ENCODE measurements at places on chromosomes 16 and 17.

DNA sequence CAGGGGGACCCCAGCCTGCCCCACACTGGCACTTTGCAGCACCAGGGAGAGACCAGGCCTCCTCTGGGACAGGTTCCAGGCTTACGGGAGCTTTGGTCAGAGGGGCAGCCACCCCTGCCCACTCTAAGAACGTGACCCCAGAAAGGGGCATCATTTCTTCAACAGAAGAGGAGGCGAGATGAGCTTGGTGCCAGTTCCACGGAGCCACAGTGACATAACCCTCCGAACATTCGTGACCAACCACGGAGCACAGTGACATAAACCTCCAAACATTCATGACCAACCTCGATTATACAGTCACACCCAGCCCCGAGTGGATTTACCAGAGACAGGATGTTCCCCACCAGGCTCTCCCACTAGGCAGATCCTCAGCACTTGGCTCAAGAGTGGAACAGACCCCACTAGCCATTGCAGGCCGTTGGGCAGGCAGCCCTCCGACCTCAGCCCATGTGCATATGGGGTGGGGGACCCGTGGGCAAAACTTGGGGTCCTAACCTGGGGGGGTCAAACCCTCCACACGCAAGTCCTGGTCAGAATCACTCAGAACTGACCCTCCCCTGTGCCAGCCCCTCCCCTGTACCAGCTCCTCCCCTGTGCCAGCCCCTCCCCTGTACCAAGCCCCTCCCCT is 112.9 kb downstream of the METRNL start:
- no peak for DNase-seq

GRCh38 chr16:46889942-46890300 is 5.8 kb downstream of the GPT2 start:
- no peak for DNase-seq

DNA sequence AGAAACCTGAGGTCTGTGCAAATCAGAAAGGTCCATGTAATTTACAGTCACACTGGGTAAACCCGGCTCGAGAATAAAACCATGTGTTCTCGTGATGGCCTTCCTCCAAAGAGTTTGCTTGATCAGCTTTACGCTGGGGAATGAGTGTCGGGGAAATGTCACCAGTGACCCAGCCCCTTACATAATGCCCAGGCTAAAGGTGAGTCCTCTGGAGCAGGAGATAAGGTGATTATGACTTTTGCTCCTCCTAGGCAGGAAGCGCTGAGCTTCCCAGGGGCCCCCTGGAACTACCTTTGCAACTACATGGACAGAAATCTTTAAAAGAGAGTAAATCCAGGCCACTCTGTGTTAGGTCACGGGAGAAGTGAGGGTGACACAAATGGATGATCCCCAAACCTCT is 15.7 kb downstream of the SLC6A4 start:
- no peak for DNase-seq

DNA sequence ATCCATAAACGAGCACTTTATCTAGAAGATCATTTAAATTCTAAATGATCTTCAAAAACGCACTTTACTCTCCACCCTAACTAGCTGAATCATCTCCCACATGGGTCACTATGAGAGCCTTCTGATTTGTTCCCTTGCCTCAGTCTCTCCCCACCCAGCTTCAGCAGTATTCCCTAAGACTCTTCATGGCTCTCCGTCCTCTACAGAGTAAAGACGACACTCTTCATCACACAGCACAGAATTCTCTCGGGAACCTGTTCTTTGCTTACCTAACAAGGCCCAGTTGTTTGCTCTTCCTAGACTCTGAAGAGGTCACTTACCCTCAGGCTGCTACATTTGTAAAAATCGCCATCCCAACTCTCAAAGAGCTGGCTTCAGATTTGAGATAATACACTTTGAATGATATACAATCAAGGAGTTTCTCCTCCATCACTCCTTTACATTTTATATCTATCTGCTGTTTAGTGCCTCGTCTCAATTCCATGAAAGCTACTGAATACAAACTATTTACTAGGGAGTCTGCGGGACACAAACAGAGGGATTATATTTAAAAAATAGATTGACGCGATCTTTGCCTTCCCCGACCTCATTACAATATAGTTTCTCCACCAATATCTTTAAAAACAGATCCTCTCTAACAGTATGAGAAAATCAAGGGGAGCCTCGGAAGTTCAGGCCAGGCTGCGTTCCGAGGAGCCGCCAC is 511 bp upstream of the LIG3 start:
- DNase-seq = no peak

DNA sequence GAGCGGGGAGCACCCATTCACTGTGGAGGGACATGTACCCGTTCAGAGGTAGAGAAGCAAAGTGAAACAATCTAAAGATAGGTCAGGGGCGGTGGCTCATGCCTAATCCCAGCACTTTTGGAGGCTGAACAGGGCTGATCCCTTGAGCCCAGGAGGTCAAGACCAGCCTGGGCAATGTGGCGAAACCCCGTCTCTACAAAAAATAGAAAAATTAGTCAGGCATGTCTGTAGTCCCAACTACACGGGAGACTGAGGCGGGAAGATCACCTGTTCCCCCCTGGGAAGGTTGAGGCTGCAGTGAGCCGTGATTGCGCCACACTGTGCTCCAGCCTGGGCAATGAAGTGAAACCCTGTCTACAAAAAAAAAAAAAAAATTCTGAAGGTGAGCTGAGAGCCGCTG is 21.7 kb downstream of the MYL4 start:
- DNase-seq = no peak

DNA sequence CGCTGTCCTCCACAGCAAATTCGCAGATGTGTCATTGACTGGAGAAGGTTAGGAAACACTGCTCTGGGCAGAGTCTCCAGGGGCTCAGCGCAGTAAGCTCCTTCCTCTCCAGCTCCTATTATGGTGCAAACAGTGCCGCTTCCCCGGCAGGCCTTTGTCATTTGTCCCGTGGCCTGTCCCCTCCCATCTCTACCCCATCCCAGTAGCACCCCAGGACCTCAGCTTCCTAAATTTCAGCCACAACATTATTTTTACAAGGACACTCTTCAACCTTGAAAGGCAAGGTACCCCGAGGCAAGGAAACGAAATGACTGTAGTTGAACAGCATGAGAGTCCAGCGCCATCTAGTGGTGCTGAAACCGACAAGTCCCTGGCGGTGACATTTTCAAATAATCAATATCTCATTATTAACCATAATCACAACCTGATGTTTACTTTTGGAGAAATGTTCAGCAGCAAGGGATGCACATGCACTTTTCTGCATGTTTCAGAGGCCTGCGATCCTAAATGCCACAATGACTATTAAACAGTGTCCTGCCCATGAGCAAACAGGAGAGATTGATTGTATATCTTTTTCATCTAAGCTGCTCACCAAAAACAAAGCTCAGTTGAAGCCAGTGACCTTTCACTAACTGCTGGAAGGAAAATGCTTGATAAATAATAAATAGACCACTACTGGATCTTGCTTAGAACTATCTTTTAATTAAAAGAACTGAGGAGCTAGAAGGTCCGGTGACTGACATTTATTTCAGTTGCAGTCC is 16.5 kb downstream of the MRPS23 start:
- DNase-seq = peak; percentile 32

GRCh38 chr17:45640141-45640850 is 143.8 kb upstream of the CRHR1 start:
- no peak for DNase-seq

GRCh38 chr17:72440961-72441360 is 320.1 kb downstream of the SOX9 start:
- no peak for DNase-seq

DNA sequence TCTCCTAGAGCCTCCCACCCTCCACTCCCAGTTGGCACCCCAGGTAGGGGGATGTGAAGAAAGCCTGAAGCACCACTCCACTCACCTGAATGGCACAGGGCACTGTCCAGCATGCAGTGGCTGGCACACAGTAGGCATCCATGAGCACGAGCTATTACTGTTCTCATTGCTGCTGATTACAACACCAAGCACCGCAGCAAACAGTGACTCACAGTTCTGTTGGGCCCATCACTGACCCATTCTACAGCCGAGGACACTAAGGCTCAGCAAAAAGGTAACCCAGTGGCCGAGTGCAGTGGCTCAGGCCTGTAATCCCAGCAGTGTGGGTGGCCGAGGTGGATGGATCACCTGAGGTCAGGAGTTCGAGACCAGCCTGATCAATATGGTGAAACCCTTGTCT is 2.7 kb downstream of the ZSCAN10 start:
- no peak for DNase-seq

All from activated CD4-positive, CD25-positive, alpha-beta regulatory T cell (primary cell).